ENCODE measurements at places on chromosomes 6 and 20. TPM values are rescaled to one million over a fixed set of nuclear protein-coding genes. Genes with fewer than 3 reads are reported as not detected.

Gene BACH2
- 2.6 TPM for total RNA-seq

Gene GRM1
- total RNA-seq = not detected

Gene METTL24
- total RNA-seq = not detected

Gene MYLK2
- total RNA-seq = 0.10 TPM

DNA sequence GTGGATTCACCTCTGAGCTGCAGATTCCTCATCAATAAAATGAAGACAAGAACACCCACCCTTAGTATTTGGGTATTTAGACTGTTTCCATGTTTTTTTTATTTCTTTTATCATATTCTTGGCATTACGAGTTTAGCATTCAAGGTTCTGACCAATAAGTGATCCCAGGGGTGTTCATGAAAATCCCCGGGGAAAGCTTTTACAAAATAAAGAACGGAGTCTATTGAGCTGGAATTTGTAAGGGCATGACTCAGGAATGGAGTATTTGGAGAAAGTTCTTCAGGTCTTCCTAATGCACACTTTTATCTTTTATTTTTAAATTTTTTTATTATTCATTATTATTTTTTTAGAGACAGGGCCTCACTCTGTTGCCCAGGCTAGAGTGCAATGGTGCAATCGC is 19.4 kb upstream of the TOX2 start:
- no peak for DNase-seq
- no peaks in the 10 kb centered on the region for H3K4me1 ChIP-seq
- no peaks in the 10 kb centered on the region for H3K36me3 ChIP-seq
- H3K27ac ChIP-seq = no peak overlapping the region
- H3K27me3 ChIP-seq = peaks cover 12% of the 10 kb centered on the region

DNA sequence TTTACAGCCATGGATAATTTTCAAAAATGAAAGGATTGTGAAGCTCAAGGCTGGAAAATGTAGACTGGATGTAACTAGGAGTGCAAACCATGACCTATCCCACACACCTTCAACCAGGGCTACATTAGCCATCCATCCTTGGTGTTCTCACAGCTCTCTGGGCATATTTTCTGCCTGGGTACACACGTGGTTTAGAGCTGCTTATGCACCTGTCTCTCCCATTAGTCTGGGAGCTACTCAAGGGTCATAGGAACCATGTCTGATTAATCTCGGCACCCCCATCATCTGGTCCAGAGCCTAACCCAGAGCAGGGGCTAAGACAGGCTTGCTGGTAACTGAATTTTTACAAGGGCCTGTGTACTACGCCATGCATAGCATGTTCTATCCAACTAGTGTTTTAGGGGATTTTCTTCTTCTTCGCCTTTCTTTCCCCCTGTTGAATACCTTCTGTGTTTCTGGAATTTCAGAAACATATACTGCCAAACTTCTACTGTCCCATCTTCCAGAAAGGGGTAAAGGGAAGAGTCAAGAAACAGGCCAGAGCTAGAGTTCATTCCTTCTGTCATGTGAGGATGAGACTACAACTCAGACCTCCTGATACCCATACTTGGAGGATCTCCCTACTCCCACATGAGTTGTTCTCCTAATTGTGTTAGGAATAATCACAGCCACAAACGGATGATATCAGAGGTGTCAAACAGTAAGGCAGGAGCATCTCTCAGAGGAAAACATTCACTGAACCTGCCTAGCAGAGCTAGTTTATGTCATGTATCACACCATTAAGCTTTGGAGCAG is 25.4 kb upstream of the FAM83C start:
- no peak for DNase-seq
- peaks cover 10% of the 10 kb centered on the region for H3K36me3 ChIP-seq
- no peak overlapping the region for H3K27ac ChIP-seq
- no peak overlapping the region for H3K4me3 ChIP-seq
- no peaks in the 10 kb centered on the region for H3K27me3 ChIP-seq
- H3K4me1 ChIP-seq = peaks cover 78% of the 10 kb centered on the region

DNA sequence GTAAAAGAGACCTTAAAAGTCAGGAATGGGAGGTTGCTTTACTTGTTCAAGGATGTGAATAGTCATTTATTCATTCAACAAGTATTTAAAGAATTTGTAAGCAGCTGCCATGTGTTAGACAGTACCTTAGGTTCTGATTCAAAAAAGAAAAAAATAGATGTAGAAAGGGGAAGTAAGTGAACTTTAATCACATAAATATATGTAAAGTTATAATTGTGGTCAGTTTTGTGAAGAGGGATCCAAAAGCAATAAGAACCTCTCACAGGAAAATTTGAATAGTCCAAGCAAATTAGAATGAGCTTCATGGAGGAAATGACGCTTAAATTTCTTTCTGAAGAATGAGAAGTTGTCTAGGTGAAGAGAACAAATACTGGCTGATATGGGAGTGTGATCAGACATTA is 596.1 kb upstream of the CITED2 start:
- no peak overlapping the region for H3K4me3 ChIP-seq
- peaks cover 55% of the 10 kb centered on the region for H3K4me1 ChIP-seq
- no peak for DNase-seq
- H3K27ac ChIP-seq = peak overlapping the region; percentile 13
- peaks cover 3% of the 10 kb centered on the region for H3K36me3 ChIP-seq

- H3K4me1 ChIP-seq = peaks cover 7% of the 10 kb centered on the region
- H3K27me3 ChIP-seq = peaks cover 14% of the 10 kb centered on the region
- peak; percentile 85 for DNase-seq
- no peaks in the 10 kb centered on the region for H3K36me3 ChIP-seq
Measured at GRCh38 chr6:114747995-114748625, 405.3 kb upstream of the HS3ST5 start.

DNA sequence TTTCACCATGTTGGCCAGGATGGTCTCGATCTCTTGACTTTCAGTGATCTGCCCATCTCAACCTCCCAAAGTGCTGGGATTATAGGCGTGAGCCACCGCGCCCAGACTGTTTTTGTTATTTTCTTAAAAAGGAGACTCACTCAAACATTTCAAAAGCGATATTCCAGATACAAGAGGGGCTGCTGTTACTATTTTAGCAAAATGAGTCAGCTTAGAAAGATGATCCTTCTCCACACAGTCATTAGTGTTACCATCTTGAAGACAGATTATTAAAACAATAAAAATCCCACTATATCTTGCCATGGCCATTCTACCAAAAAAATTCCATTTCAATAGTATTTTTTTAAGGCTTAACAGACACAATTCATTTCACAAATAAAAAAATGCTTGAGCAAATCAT is 102.8 kb downstream of the PREP start:
- H3K27me3 ChIP-seq = no peaks in the 10 kb centered on the region
- no peak for DNase-seq
- H3K27ac ChIP-seq = no peak overlapping the region
- peaks cover 10% of the 10 kb centered on the region for H3K4me1 ChIP-seq

Gene LPA
- total RNA-seq = not detected

Gene TRIM15
- not detected for total RNA-seq

DNA sequence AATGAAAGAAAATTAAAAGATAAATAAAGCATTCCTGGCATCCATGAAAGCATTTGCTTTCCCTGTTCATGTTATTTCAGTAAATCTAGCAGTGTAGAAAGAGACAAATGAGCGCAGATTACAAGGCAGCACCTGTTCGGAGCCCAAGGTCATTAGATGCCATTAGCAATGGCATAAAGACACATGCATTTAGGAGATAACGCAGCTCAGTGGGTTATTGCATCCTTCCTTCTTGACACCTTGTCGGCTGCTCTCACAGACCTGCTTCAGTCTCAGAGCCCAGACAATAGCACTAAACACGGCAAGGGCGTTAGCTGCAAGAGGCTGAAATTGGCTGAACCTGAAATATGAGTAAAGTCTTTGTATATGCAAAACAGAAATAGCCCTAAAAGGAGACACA is 140.3 kb downstream of the ATXN1 start:
- no peak overlapping the region for H3K4me3 ChIP-seq
- no peaks in the 10 kb centered on the region for H3K27me3 ChIP-seq
- DNase-seq = no peak
- H3K27ac ChIP-seq = no peak overlapping the region
- H3K36me3 ChIP-seq = peaks cover 2% of the 10 kb centered on the region

GRCh38 chr6:157774153-157775135 is 48.6 kb upstream of the SNX9 start:
- no peaks in the 10 kb centered on the region for H3K27me3 ChIP-seq
- DNase-seq = no peak
- H3K27ac ChIP-seq = peak overlapping the region; percentile 27
- H3K36me3 ChIP-seq = peaks cover 2% of the 10 kb centered on the region
- H3K4me1 ChIP-seq = peaks cover 24% of the 10 kb centered on the region

- no peaks in the 10 kb centered on the region for H3K36me3 ChIP-seq
- no peak for DNase-seq
- peaks cover 3% of the 10 kb centered on the region for H3K4me1 ChIP-seq
- H3K27ac ChIP-seq = no peak overlapping the region
- H3K4me3 ChIP-seq = no peak overlapping the region
Measured at GRCh38 chr6:79617518-79617941, 13.6 kb upstream of the SH3BGRL2 start.

Gene TAF4
- 17.3 TPM for total RNA-seq

Gene CNKSR3
- 15.3 TPM for total RNA-seq

Gene SLC32A1
- not detected for total RNA-seq

- no peak overlapping the region for H3K4me3 ChIP-seq
- H3K4me1 ChIP-seq = peaks cover 55% of the 10 kb centered on the region
- H3K27me3 ChIP-seq = no peaks in the 10 kb centered on the region
- peaks cover 6% of the 10 kb centered on the region for H3K36me3 ChIP-seq
- H3K27ac ChIP-seq = peak overlapping the region; percentile 95
Measured at GRCh38 chr6:113352029-113352801, 504.9 kb upstream of the MARCKS start.

DNA sequence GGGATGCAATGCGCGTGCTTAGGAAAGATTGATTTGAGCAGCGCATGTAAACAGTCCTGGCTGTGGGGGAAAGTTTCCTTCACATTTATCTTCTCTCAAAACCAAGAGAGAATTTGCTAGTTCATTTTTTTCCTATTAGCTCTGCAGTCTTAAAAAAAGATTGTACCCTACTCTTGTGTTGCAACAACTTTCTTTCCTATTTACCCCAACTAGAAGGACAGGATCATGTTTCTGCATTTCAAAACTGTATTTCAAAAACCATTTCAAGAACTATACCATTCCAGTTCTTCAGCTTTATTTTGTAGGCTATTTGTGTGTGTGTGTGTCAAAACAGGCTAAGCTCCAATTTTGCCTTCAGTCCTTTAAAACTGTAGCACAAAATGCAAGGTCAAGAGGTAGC is 473.1 kb downstream of the KIF16B start:
- H3K27me3 ChIP-seq = no peaks in the 10 kb centered on the region
- DNase-seq = no peak
- H3K27ac ChIP-seq = no peak overlapping the region
- H3K36me3 ChIP-seq = no peaks in the 10 kb centered on the region

DNA sequence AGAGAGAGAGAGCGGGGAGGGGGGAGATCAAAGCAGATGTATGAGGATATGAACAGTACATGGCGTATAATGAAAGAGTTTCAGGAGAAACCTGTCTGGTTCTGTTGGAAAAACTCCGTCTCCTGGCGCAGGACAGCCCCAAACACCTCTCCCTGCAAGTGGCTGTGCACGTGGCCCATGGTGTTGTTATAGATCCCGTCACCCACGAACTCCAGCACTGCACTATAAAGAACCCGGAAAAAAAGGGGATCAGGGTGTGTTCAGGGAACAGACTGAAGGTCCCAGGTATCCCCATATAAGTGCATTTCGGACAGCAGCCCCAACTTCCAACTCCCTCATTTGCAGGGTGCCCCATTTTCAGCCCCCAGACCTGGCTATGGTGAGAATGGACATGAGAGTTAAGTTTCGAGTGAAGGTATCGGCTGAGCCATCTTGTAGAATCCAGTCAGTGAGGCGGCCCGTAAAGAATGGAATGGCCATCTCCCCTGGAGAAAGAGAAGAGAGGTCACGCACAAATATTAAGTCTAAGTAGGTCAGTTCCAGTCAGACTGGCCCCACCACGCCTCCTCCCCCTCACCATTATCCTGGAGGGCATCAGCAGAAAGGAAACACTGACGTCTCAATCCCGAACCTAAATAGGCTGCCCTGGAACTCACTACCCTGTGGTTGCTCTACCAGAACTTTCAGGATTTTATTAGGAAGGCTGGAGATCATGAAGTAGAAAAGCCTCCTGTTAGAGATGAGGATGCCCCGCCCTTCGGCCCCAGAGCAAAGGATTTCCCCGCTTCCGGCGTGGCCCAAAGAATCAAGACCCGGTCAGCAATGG is 1.3 kb downstream of the TAP1 start:
- peaks cover 36% of the 10 kb centered on the region for H3K36me3 ChIP-seq
- DNase-seq = no peak
- H3K4me1 ChIP-seq = peaks cover 32% of the 10 kb centered on the region
- peak overlapping the region; percentile 92 for H3K4me3 ChIP-seq
- H3K27me3 ChIP-seq = no peaks in the 10 kb centered on the region

- H3K36me3 ChIP-seq = no peaks in the 10 kb centered on the region
- no peak overlapping the region for H3K27ac ChIP-seq
- no peaks in the 10 kb centered on the region for H3K4me1 ChIP-seq
- no peak overlapping the region for H3K4me3 ChIP-seq
Measured at GRCh38 chr6:49833386-49833785, 32.9 kb downstream of the CRISP1 start.

DNA sequence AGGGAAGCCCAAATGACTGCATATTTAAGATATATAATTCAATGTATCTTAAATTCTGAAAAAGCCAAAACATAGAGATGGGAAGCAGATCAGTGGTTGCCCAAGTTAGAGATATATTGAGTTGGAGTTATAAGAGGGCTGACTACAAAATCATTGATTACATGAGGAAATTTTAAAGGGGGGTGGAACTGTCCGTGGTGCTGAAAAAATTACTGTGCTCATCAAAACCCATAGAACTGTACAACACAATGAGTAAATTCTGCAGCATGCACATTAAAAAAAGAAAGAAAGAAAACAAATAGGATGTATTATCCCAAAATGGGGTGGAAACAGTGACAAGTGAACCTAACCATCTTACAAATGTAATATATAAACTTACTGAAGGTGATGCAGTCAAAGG is 100.9 kb downstream of the FUT9 start:
- no peak overlapping the region for H3K27ac ChIP-seq
- no peaks in the 10 kb centered on the region for H3K36me3 ChIP-seq
- no peaks in the 10 kb centered on the region for H3K4me1 ChIP-seq
- no peak for DNase-seq

GRCh38 chr6:158175111-158175510 is 7.0 kb downstream of the GTF2H5 start:
- peaks cover 44% of the 10 kb centered on the region for H3K36me3 ChIP-seq
- no peak overlapping the region for H3K27ac ChIP-seq
- H3K4me1 ChIP-seq = peaks cover 39% of the 10 kb centered on the region
- H3K27me3 ChIP-seq = no peaks in the 10 kb centered on the region
- H3K4me3 ChIP-seq = no peak overlapping the region

- H3K36me3 ChIP-seq = no peaks in the 10 kb centered on the region
- no peak for DNase-seq
- no peak overlapping the region for H3K4me3 ChIP-seq
- H3K4me1 ChIP-seq = peaks cover 1% of the 10 kb centered on the region
- no peak overlapping the region for H3K27ac ChIP-seq
- H3K27me3 ChIP-seq = no peaks in the 10 kb centered on the region
Measured at GRCh38 chr6:169902070-169902469, 150.6 kb downstream of the ERMARD start.

Gene HDGFL1
- not detected for total RNA-seq

GRCh38 chr6:107602321-107603005 is 112.5 kb downstream of the SOBP start:
- H3K27me3 ChIP-seq = no peaks in the 10 kb centered on the region
- H3K4me3 ChIP-seq = no peak overlapping the region
- H3K4me1 ChIP-seq = peaks cover 12% of the 10 kb centered on the region
- DNase-seq = no peak
- no peaks in the 10 kb centered on the region for H3K36me3 ChIP-seq

- no peaks in the 10 kb centered on the region for H3K36me3 ChIP-seq
- peaks cover 8% of the 10 kb centered on the region for H3K4me1 ChIP-seq
- H3K27ac ChIP-seq = peak overlapping the region; percentile 56
- H3K27me3 ChIP-seq = peaks cover 15% of the 10 kb centered on the region
- H3K4me3 ChIP-seq = peak overlapping the region; percentile 77
- no peak for DNase-seq
Measured at GRCh38 chr6:14211562-14211942, 94.0 kb downstream of the CD83 start.
